AML-193 (cell line): ENCODE measurements at places on chromosomes 5 and 9.

DNA sequence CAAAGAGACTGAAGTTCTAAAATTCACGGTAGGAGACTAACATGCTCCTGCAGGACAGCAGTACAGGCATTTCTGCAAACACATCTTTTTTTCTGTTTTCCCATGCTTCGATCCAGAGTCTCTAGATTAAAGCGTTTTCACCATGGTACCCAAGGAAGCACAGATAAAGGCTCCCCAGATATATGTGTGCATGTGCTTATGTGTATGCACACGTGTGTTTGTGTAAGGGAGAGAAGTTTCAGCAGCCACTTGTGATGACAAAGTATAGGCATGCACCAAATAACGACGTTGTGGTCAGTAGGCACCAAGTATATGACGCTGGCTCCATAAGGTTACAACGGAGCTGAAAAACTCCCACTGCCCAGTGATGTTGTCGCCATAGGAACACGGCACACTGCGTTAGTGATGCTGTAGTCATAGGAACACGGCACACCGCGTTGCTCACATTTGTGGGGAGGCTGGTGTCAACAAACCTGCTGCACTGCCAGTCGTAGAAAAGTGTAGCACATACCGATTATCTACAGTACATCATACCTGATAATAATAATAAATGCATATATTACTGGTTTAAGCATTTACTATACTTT, 21.7 kb downstream of the MED10 start:
- no peak for DNase-seq

DNA sequence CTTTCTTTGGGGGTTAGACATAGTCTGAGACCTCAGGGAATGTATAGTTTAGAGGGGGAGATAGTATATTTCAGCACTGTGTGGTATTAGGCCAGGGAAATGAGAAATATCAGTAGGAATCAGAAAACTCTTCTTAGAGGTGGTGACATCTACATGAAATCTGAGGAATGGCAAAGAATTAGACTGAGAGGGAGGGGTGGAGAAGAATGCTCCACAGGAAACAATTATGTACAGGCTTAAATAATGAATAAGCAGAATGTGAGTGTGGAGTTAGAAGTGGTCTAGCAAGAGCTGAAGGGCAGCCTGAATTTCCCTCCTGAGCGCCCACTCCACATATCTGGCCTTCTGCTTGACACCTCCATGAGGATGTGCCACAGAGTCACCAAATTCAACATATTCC, 3.6 kb upstream of the MACIR start:
- DNase-seq: no peak

DNA sequence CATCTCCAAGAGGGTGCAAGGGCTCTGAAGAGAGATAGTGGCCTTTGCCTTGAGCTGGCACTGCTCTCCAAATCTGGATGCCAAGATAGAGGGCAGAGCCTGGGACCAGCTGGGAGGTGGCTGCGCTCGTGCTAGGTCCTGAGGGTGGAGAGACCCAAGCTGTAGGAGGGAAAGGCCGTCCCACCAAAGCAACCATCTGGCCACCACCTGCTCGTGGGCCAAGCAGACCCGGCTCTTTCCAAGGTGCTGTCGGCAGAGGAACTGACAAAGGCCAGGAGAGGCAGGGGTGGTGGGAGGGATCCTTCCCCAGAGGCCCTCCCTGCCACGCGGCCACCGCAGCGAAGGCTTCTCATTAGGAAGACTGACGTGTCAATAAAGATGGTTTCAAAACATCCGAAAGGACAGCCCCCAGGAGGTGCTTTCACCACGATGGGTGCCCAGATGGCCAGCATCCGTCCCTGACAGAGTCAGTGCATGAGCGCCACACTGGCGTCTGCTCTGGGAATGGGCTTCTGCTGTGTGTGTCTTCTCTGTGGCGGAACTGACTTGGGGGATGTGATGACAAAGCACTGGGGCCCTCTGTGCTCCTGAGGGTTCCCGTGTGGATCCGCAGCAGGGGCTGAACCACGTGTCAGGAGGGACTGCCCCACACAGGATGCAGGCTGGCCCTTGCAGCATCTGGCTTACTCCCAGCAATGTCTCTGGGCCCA, 213.5 kb downstream of the FANCC start:
- no peak for DNase-seq

GRCh38 chr5:174157048-174157447, 111.5 kb downstream of the NSG2 start:
- DNase-seq: no peak

- no peak for DNase-seq
Measured at GRCh38 chr9:136007934-136008692, 46.9 kb upstream of the UBAC1 start.

DNA sequence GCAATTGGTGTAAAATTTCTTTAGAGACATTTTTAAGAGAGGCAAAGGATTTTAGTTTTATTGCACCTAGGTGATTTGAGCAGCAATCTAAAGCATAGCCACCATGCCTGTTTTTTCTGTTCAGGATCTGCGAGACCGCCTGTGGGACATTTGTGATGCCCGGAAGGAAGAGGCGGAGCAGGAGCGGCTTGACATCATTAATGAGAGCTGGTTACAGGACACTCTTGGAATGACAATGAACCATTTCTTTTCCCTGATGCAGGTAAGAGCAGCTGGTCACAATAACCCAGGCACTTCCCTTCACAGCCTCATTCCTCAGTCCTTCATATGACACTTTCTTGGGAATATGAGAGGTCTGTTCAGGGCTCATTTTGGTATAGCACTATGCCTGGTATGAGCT, 103.2 kb upstream of the IL7R start:
- no peak for DNase-seq

DNA sequence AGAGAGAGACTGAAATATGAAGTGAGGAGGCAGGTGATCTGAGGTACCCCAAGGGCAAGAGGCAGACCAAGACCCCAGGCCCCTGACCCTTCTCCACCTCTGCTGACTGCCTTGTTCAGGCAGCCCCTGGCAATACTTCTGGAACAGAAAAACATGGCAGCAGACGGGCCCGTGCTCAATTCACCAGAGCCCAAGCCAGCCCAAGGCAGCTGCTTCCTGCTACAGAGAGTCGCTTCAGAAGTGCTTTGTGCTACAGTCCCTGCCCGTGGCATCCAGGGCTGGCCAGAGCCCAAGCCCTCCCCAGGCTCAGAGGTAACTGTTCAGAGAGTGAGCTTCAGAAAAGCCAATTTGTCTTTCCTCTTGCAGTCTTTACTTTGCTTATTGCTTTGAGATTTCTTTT, 151.4 kb upstream of the FSTL4 start:
- no peak for DNase-seq

GRCh38 chr9:88990729-88991065, 571 bp upstream of the S1PR3 start:
- no peak for DNase-seq

DNA sequence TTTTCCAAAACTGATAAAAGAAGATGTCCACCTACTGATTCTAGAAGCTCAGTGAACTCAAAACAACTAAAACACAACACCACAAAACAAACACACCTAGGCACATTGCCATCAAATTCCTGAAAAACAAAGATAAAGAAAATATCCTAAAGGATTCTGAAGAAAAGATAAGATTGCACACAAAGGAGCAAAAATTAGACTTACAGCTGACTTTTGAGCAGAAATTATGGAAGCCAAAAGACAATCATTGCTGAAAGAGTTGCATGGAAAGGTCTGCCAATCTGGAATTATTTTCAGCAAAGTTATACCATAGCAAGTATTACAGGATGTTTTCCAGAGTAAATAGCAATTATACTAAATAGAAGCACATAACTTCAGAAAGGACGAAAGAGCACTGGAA, 128.2 kb upstream of the IRX2 start:
- no peak for DNase-seq

DNA sequence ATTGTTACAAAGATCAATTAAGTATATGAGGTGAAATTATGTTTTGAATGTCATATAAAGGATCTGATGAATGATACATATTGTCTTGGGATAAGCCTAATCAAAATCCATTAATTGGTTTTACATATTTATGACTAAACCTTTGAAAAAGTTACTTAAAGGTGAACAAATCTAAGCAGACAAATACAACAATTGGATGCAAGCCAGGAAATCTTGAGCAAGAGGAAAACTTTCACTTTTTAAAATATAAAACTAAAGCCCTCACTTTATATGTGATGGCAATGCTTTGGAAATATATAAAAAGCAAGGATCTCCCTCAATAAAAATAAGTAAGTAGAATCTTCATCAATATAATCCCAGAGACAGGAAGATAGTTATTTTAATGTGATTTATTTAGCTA, 80.1 kb downstream of the EDIL3 start:
- no peak for DNase-seq

GRCh38 chr5:109743041-109743531, 53.4 kb downstream of the MAN2A1 start:
- DNase-seq: no peak

GRCh38 chr9:69276775-69277174, 48.2 kb upstream of the ENTREP1 start:
- DNase-seq: no peak

DNA sequence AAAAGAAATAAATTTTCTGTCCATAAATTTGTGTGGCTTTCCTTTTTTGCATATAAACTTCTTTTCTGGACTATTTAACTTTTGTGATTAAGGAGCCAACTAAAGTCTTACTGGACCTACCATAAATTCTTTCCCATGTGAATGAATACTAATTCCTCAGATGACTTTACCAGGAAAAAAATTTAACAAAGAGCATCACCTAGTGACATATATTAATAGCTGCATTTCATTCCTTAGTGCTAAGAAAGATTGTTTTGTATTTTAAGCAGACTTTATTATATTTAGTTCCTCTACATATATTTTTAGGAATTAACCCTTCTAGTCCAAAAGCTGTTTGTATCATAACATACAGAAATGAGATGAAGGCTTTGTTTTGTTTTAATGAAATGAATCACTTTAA, 64.4 kb downstream of the C9orf85 start:
- peak; percentile 16 for DNase-seq

DNA sequence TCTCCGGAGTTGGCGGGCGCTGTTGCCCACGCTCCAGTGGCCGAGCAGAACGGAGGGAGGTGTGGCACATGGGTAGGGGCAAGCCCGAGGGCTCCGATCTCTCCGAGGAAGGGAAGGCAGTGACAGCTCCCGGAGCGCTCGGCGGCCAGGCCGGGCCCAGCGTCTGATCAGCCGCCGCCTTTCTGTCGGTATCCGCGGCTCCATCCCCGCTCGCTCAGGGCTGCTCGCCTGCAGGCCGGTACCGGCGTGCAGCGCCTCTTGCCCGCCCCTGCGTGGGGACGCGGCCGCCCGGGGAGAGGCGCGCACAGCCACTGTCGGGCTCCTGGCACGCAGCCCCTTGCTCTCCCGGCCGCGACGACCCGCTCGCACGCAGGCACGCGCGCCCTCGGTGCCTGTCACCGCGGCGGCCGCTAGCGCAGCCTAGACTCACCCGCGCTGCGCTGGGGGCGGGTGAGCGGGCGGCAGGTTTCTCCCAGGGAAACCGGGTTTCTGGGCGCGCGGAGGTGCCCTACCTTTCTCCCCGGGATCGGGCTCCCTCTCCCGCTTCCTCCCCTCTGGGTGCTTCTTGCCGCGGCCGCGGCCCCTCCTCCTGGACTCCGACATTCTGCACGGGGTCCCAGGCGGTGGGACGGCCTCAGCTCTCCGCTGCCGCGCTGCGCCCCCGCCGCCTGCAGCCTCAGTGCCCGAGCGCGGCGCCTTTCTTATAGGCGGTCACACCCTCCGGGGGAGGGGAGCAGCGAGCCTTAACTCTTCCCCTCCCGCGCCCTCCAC, 108.4 kb downstream of the PSD2 start:
- no peak for DNase-seq

GRCh38 chr5:141944076-141944475, 13.9 kb downstream of the PCDH12 start:
- no peak for DNase-seq

- no peak for DNase-seq
Measured at GRCh38 chr5:129410488-129410887, 49.6 kb upstream of the ADAMTS19 start.

DNA sequence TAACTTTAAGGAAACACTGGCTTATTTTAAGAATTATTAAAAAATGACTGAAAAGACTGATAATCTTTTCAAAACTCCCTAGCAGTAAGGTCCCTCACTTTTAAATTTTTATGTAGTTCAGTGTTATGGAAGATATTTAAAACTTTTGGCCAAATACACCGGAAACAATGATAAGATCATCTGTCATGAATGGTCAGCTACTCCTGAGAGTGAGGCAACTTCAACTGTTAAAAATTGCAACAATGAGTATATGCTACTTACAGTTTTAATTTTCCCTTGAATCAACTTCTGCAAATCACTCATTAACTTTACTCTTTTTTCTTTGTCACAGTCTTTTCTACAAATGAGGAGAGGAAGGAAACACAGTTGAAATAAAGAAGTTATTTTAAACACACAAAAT, 10.8 kb downstream of the PUM3 start:
- no peak for DNase-seq

DNA sequence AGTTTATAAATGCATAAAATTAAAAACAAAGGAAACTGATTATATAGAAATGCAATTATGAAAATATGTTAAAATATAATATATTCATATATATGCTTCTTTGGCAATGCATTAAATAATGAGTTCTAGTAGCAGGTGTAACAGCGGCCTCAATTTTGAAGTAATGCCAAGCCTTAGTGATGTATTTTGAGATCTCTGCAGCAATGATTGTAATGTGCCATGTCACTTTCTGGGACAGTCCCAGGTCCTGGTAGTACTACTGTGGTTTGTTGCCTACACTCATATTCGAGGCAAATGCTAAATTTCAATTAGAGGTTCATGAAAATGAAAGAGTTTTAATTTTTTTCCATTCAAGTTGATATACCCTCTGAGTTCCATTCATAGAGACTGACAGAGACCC, 75.8 kb upstream of the ORM1 start:
- no peak for DNase-seq

GRCh38 chr5:55634209-55634805, 77.8 kb downstream of the SLC38A9 start:
- no peak for DNase-seq

GRCh38 chr9:130806327-130806716, 28.7 kb upstream of the ABL1 start:
- no peak for DNase-seq

DNA sequence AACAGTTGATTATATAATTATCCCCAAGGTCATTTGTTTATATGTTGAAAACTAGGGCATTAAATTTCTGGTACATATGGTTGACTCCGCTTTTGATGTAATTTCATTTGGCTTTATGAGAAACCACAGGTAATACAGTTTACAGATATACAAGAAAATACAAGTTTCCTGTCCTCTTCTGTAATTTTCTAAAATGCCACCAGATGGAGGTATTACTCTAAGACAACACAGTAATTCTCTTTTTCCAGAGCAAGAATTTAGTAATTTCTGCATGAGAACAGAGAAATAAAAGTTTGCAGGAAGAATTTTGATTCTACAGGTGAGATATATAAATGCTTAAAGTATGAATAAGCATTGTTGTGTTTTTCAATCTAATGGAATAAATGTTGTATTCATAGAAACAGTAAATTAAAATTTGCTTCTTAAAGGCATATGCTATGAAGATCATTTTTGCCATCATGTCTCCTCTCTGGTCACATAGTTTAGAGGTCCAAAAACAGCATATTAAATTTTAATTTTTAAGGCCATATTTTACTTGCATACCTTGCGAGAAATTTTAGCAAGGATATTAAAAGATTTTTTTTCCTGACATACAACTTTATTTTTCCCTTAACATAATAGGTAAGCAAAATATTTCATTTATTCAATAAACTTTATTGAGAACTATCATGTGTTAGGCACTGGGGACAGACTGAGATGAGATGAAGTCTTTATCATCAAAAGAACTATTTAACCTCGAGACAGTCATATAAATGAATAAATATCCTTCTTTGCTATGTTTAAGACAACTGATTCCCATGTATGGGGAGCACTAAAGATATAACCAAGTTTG, 22.7 kb downstream of the CHD1 start:
- peak; percentile 55 for DNase-seq

- no peak for DNase-seq
Measured at GRCh38 chr9:34001298-34001697, 47.4 kb downstream of the UBAP2 start.

GRCh38 chr9:7756088-7756487, 43.5 kb downstream of the DMAC1 start:
- DNase-seq: no peak
